CD4-positive, alpha-beta T cell treated with Interleukin-6 at 100 ng/mL for 8 hours (primary cell): ENCODE measurements at places on chromosomes 2 and 18.

- no peak for DNase-seq
Measured at GRCh38 chr2:140891614-140892212, 1239.1 kb downstream of the LRP1B start.

GRCh38 chr18:74994502-74995418, 214.2 kb downstream of the PTGR3 start:
- peak; percentile 35 for DNase-seq

GRCh38 chr18:61086657-61087056, 246.6 kb upstream of the CDH20 start:
- no peak for DNase-seq

DNA sequence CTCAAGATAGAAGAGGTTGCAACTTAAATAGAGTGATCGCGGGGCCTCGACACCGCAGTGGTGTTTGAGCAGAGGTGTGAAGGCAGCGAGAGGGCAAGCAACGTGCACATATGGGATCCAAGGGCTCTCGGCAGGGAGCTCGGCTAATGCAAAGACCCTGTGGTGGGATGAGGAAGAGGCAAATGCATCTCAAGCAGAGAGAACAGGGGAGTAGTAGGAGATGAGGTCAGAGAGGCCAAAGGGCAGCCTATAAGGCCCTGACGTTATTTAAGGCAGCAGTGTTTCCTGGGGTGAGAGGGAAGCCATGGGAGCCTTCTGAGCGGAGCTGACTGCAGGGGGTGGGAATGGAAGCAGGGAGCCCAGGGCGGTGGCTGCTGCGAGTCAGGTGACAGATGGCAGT, 74.5 kb downstream of the MRPS9 start:
- DNase-seq = no peak

GRCh38 chr2:30162806-30163205, 16.0 kb downstream of the YPEL5 start:
- no peak for DNase-seq

GRCh38 chr2:238338710-238339394, 18.5 kb downstream of the TRAF3IP1 start:
- DNase-seq = no peak

DNA sequence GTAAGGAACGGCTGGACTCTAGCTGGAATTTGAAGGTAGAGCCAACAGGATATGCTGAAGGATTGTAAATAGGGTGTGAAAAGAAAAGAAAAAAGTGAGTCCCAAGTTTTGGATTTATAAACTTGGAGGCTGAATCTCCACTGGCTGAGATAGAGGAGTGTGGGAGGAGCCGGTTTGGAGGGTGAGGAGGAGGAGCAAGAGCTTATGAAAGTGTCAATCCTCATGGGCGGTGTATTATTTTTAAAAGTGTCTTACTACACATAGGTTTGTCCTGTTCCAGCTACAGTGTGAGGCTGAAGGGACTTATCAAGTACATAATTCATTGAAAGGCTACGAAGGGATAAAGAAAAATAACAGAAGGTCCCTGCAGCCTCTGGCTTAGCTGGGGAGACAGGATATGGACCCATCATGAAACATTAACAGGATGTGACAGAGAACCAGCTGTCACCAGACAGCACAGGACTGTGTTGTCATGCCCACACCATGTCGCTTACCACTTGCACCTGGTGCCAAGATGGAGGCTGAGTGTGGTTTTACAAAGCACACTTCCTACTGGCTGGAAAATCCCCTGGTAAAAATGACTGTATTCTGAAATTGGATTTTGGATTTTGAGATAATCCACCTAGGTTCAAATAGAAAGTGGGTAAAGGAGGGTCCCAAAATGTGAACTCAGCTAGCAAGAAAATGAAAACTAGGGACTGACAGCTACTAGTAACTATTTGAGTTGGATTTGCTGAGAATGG, 2.5 kb upstream of the MREG start:
- DNase-seq = peak; percentile 53

DNA sequence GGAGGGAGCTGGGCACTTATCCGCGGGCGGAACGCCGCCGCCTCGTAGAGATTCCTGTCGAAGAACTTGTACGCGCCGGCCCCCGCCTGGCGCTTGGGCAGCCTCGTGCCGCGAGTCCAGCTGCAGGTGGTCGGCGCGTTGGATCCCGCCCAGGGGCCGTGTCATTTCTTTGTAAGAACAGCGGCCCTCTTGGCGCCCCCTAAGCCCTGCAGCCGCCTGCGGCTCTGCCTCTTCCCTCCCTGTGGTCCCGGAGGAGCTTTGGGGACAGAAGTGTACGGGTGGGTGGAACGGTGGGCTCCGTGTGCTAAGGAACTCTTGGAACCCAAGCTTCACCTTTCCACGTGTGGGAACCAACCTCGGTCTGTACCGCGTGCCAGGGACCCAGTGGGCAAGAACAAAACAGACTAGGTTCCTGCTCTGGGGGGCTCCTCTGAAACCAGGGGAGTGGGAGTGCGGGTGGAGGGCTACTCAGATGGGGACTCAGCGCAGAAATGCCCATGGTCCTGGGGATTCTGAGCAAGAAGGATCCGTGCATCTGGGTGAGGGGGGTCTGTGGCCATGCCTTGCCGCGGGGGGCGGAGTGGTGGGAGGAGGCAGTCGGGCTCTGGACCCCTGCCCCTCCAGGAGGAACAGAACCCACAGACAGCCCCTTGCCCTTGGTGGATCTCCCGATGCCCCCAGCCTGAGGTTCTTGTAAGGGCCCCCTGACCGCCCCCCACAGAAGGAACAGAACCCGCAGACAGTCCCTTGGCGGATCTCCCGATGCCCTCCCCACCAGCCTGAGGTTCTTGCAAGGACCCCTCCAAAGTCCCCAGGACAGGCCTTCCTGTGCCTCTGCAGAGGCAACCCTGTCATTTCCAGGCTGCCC, 1.5 kb downstream of the GPC1 start:
- DNase-seq = no peak

GRCh38 chr2:214158851-214159250, 252.0 kb upstream of the VWC2L start:
- no peak for DNase-seq

GRCh38 chr2:189527041-189527750, 53.4 kb downstream of the SLC40A1 start:
- DNase-seq = no peak

DNA sequence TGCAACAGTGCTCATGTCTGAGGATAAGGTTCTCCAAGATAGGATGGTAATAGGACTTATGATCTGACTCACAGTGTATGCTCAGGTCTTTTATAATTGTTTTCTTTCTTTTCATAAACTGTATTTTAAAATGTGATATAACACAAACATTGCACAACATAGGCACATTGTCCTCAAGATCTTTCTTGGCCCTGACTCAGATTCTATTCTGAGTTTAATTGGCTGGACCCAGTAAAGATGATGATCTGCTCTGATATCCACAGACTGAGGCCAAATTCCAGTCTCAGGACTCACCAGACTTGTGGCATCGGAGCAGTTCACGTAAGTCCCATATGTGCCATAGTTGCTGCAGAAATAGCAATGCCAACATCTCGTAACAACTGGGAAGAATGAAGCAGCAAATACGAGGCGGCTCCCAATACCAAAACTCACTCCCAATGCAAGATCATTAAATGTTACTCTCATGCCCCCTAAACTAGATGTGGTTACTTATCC, 448.9 kb upstream of the SLC14A2 start:
- DNase-seq = no peak

- DNase-seq = peak; percentile 44
Measured at GRCh38 chr2:172086241-172087206, 1.2 kb downstream of the DLX1 start.

- DNase-seq = no peak
Measured at GRCh38 chr2:73489053-73489452, 103.4 kb downstream of the ALMS1 start.

GRCh38 chr2:203824057-203824456, 43.5 kb upstream of the CTLA4 start:
- no peak for DNase-seq

- DNase-seq = no peak
Measured at GRCh38 chr18:6738622-6739021, 9.1 kb downstream of the ARHGAP28 start.

GRCh38 chr2:106107509-106108131, 86.5 kb downstream of the UXS1 start:
- DNase-seq = peak; percentile 41

DNA sequence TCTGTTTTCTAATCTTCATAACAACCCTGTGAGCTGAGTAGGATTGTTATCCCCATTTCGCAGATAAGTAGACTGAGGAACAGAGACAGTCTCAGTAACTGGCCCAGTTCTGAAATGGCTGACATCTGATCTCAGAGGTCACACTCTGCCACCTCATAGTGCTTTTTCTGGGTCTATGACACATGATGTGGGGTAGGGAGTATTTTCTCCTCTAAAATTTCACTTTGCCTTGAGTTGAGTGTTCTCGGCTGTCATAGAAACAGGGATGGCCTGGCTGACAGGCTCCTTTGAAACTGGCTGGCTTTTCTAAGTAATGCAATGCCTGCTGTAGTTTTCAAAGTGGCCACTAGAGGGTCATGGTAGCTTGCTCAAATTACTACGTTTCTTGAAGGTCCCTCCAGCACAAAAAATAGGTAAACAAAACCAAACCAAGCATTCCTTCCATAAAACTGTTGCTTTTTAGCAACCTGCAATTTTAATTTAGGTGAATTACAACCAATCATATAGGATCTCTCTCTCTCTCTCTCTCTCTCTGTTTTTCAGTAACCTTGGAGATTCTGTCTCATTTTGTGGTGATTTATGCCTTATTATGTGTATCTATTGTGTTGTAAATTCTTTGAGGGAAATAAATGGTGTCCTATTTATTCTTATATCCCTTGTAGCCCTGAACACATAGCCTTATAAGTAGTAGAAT, 84.2 kb upstream of the TTN start:
- peak; percentile 51 for DNase-seq

- no peak for DNase-seq
Measured at GRCh38 chr2:52884761-52885352, 882.7 kb upstream of the CHAC2 start.

DNA sequence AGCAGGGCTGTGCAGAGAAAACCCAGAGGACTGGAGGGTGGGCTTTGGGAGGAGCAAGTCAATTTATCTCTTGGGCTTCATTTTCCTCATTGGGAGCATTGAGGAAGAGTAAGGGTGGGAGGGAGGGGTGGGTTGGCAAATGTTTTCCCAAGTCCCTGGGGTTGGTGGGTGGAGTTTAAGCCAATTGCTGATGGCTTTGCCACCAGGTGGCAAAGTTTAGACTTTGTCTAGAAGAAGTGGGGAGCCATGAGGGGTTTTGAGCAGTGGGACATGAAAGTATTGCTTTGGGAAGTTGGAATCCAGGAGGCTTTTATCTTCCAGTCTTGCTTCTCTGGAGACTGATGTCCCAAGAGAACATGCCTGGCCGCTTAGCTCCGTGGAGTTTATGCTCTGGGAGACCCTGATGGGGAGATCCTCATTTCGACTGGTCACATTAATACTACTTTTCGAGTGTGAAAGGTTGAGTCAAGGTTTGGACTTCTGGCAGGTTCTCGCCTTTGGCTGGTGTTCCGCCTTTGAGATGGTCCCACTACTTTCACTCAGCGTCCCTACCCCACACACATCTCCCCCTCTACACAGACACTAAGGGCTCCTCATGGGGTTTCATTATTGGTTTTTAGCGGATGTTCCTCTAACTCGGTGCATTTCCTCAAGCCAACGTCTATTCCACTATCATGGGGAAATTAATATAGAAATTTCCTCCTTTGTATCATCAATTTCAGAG, 126.7 kb downstream of the PRKCE start:
- no peak for DNase-seq

DNA sequence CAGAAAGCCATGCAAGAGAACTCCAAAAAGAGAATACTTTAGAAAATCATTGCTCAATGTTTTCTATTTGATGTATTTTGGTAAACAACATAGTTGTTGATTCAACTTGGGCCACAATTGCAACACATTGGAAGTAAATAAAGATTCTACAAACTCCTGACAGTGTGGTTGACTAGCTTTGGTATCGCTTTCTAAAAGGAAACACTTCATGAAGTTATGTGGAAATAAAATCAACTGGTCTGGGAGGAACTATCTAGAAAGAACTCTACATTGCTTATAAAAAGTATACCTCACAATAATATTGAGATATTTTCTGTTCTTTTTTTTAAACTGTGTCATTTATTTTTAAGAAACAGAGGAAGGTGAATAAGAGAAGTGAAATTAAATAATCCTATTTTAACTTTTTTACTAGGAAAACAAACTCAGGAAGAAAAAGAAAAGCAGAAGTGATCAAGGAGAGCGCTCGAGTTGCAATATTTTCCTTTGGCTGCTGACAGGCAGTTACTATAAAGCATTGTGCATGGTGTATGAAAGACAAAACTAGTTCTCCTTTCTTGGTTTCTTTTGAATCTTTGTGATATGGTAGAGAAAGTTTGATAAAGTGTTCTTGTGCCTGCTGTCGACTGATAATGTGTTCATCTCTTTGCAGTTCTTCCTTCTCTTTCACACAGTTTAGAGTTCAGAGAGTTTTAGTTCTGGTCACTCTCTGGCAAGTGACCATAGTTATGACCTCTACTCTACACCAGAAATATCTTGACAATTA, 3.0 kb downstream of the DHRS9 start:
- DNase-seq = no peak

DNA sequence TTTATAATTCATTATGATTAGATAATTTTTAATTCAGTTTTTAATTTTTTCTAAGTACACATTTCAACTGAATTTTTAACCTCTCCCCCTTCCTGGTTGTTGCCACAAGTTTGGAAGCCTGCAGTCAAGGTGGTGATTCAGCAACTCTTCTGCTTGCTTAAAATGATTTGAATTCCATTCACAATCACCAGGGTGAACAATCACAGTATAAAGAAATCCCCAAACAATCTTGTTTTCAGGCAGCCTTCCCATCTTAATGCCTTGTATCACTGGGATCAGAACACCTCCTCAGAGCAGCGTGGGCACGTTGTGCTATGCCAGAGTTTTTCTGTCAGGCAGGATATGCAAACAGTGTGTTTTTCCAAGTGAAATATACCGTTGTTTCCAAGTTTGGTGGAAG, 46.7 kb upstream of the BARD1 start:
- DNase-seq = no peak

DNA sequence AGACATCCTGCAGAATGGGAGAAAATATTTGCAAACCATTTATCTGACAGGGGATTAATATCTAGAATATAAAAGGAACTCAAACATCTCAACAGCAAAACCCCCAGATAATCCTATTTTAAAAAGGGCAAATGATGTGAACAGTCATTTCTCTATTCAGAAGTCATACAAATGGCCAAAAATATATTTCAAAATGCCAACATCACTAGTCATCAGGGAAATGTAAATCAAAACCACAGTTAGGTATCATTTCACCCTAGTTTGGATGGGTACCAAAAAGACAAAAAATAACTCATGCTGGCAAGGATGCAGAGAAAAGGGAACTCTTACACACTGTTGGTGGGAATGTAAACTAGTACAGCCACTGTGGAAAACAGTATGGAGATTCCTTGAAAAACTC, 70.0 kb downstream of the TBR1 start:
- DNase-seq = no peak

DNA sequence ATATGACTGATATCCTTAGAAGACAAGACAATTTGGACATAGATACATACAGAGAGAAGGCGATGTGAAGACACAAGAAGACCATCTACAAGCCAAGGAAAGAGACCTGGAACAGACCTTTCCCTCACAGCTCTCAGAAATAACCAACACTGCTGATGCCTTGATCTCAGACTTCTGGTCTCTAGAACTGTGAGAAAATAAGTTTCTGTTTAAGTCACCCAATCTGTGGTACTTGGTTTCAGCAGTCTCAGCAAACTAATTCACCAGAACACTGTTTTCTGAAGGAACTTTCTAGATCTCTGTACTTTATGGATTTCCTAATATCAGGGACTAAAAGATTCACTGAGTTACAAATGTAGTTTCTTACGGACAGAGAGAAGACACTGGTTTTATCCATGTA, 58.8 kb downstream of the NAB1 start:
- no peak for DNase-seq
